ENCODE measurements at places on chromosomes 13 and 19.

- DNase-seq: no peak
Observed at GRCh38 chr13:89852570-89852969, 1494.9 kb upstream of the MIR17HG start.

DNA sequence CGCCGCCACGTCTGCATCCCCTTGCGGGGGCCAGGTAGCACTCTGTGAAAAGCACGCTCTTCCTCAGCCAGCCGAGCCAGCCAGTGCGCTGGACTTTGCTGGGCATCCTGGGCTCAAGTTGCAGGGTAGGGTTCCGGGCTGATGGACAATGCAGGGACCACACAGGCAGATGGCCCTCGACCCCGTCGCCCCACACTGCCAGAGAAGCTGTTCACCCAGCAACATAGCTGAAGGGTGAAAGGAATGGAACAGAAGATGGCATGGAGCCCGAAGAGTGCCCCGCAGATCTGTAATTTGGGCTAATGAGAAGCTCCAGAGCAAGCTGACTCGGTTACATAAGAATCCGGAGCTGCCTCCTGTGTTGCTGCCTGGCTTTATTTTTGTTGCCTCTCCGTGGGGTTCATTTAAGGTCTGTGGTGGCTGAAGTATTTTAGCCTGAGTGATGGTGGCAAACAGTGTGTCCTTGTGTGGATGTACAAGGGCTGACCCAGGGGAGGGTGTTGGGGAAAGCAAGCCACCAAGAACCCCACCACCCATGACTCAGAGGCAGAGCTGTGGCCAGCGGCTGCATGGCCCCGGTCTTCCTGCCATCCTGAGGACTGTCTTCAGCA lies 105.8 kb downstream of the SOX1 start:
- DNase-seq: no peak

DNA sequence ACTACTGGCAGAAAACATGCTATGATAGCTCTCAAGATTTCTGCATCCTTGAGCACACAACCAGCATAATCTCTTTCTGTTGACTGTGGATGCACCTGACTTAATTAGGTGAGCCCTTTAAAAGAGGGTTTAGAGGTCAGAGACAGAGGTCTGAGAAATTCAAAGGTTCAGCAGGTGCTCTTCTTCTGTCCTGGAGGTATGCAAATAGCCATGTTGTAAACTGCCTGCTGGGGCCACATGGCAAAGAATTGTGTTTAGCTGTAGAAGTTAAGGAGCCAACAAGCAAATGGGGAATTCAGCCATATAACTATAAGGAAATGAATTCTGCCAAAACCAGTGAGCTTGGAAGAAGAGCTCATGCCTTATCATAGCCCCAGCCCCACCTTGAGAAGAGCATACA lies 11.6 kb upstream of the DCLK1 start:
- no peak for DNase-seq

GRCh38 chr13:42807866-42808265 lies 26.5 kb downstream of the FAM216B start:
- DNase-seq: no peak

GRCh38 chr19:7251494-7251893 lies 42.7 kb downstream of the INSR start:
- no peak for DNase-seq

DNA sequence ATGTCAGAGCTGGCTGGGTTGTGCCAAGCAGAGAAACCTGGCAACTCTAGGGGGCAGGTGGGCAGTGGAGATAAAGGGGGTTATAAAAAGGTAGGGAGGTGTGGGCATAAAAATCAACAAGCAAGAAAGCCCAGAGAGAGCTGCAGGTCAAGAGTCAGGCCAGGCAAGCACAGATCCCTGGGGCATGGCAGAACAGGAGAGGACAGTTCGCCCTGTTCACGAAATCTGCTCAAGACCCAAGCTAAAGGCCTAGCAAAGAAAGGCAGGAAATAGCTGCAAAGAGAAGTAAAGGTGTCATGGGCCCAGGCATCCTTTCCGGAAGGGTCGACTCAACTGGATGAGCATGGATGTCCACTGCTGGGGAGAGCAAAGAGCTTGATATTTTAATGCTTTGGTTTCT lies 3.4 kb downstream of the MBNL2 start:
- DNase-seq: no peak

DNA sequence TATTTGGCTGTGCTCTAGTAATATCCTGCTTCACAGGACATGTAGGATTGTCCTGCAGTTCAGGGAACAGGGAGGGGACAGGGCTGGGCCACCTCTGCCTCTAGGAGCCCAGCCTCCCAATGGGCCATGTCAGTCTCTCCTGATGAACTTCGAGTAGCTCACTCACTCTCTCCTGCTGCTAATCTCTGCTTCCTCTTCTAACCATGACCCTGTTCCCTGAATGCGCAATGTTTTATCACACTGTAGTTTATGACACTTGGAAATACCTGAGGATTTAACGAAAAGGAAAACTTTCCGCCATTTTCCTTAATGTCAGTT lies 9.2 kb downstream of the PARP4 start:
- no peak for DNase-seq

GRCh38 chr19:33376941-33377557 lies 3.5 kb downstream of the CEBPG start:
- DNase-seq: no peak

DNA sequence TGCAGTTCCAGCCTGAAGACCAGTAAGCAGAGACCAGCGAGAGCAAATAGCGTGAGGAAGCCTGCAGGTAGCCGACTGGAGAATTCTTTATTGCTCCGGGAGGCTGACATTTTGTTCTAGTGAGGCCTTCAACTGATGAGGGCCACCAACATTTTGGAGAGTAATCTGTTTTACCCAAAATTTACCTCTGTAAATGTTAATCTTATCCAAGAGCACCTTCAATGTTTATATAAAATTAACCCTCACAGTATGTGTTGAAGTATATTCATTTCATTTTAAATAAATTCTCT lies 546.4 kb upstream of the SLITRK5 start:
- no peak for DNase-seq

GRCh38 chr19:2575734-2576481 lies 100.0 kb downstream of the GADD45B start:
- no peak for DNase-seq
